Naive B cell (primary cell): ENCODE measurements at places on chromosomes 12 and 14. TPM values are rescaled to one million over a fixed set of nuclear protein-coding genes. Genes with fewer than 3 reads are reported as not detected.

Gene PLEK2
- polyA plus RNA-seq: not detected

GRCh38 chr12:5921966-5922899, 22.8 kb downstream of the ANO2 start:
- H3K27me3 ChIP-seq: peaks cover 8% of the 10 kb centered on the region
- no peak overlapping the region for H3K27ac ChIP-seq
- no peak overlapping the region for H3K4me3 ChIP-seq
- H3K36me3 ChIP-seq: no peaks in the 10 kb centered on the region

Gene COX6A1
- polyA plus RNA-seq: 846 TPM

Gene CD27
- polyA plus RNA-seq: 6.5 TPM

- H3K36me3 ChIP-seq: no peaks in the 10 kb centered on the region
- H3K27ac ChIP-seq: no peak overlapping the region
- H3K4me3 ChIP-seq: no peak overlapping the region
- no peak for DNase-seq
Measured at GRCh38 chr14:48125654-48126053, 450.2 kb upstream of the MDGA2 start.

GRCh38 chr12:87847147-87847546, 182.1 kb downstream of the C12orf50 start:
- H3K27ac ChIP-seq: peak overlapping the region; percentile 84
- H3K4me3 ChIP-seq: no peak overlapping the region
- H3K4me1 ChIP-seq: no peaks in the 10 kb centered on the region
- H3K27me3 ChIP-seq: peaks cover 10% of the 10 kb centered on the region

- H3K4me3 ChIP-seq: no peak overlapping the region
- H3K27ac ChIP-seq: no peak overlapping the region
- DNase-seq: no peak
- H3K27me3 ChIP-seq: peaks cover 16% of the 10 kb centered on the region
Measured at GRCh38 chr12:109817627-109818231, 15.5 kb downstream of the TRPV4 start.

GRCh38 chr14:22039938-22040780, 366.5 kb upstream of the OR4E1 start:
- peaks cover 4% of the 10 kb centered on the region for H3K4me1 ChIP-seq
- peak; percentile 12 for DNase-seq
- H3K36me3 ChIP-seq: no peaks in the 10 kb centered on the region
- H3K4me3 ChIP-seq: no peak overlapping the region

DNA sequence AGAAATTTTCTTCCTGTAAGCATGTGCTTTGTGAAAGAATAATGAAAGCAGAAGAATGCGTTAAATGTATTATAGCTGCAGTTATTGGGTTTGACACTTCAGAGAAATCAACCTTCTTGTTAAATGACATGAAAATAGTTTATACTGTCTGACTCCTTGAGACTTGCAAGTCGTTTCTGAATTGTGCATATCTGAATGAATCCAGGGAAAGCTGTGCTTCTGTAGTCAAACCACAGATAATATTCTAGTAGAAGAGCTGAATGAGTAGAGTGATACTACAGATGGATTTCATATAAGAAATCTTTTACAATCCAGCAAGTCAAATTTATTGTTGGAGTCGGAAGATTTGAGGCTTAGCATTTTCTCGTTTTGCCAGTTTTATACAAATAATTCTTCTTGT, 343.3 kb downstream of the RAD51B start:
- no peak overlapping the region for H3K4me3 ChIP-seq
- no peaks in the 10 kb centered on the region for H3K4me1 ChIP-seq
- H3K27me3 ChIP-seq: no peaks in the 10 kb centered on the region
- no peak for DNase-seq

DNA sequence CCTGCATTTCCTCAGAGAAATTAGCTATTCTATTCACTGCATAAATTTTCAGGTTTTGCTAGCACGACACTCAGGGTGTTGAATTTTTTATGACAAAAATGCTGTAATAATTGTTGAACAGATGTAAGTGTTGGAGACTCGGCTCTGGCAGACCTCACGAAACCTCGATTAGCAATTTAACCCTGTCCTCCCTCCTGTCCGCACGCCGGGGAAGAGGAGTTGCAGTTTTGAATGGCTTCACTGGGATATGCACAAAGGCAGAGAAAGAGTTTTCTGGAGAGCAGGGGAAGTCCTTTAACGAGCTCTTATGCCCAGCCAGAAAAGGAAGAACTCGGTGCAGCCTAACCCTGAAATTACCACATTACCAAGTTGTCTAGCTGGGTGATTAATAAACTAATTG, 661.1 kb downstream of the VRK1 start:
- H3K4me3 ChIP-seq: peak overlapping the region; percentile 80
- H3K4me1 ChIP-seq: peaks cover 8% of the 10 kb centered on the region
- peaks cover 11% of the 10 kb centered on the region for H3K27me3 ChIP-seq
- DNase-seq: no peak
- H3K36me3 ChIP-seq: no peaks in the 10 kb centered on the region

GRCh38 chr12:114480337-114481199, 74.6 kb upstream of the TBX5 start:
- peaks cover 8% of the 10 kb centered on the region for H3K36me3 ChIP-seq
- no peak for DNase-seq

DNA sequence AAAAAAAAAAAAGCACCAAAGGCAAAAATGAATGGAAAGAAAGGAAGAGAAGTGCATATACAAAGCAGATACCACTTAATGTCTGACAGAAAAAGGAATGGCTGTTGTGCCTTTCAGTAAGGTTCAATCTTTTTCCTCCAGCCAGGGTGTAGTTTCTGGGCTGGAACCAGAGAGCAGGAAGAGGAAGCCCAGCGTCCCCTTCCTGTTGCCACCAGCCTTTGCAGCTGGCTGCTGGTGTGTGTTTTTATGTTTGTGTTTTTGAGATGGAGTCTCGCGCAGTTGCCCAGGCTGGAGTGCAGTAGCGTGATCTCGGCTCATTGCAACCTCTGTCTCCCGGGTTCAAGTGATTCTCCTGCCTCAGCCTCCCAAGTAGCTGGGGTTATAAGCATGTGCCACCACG, 64.6 kb upstream of the LTA4H start:
- DNase-seq: no peak
- H3K4me1 ChIP-seq: peaks cover 39% of the 10 kb centered on the region

DNA sequence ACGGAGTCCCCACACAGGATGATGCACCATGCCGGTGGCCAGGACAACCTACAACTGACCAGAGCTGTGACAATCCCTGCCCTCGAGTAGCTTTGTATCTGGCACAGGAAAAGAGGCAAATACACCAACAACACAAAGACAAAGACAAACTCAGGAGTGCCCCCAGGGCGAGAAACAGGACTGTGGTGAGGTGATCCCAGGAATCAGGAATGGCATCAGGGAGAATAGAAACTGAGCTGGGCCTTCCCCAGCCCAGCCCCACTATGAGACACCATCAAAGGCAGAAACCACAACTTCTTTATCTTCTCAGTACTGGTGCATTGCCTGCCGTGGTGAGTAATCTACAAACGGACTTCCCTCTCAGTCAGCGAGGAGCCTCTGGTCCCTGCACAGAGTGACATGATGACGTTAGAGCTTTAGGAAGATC, 157.7 kb downstream of the TTC7B start:
- no peak overlapping the region for H3K27ac ChIP-seq
- no peak overlapping the region for H3K4me3 ChIP-seq
- H3K4me1 ChIP-seq: no peaks in the 10 kb centered on the region
- H3K27me3 ChIP-seq: no peaks in the 10 kb centered on the region

DNA sequence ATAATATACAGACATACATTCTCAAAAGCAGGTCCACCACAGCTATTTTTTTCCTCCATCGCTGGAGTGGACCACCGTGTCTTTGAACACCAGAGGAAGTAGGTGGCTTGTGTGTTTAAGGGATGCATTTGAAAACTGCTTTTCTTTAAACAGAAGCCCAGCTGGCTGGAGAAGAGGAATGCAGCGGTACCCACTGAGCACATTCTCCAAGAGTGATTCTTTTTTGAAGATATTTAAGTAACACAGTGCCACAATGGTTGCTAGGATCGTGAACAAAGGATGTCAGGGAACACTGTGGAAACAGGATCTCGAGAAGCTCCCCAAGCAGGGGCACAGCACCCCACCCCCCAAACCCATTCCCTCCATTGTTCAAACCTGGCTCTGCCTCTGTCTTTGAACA, 286.6 kb upstream of the PWP1 start:
- no peak overlapping the region for H3K27ac ChIP-seq
- no peak overlapping the region for H3K4me3 ChIP-seq
- DNase-seq: no peak
- H3K36me3 ChIP-seq: no peaks in the 10 kb centered on the region
- H3K27me3 ChIP-seq: no peaks in the 10 kb centered on the region

DNA sequence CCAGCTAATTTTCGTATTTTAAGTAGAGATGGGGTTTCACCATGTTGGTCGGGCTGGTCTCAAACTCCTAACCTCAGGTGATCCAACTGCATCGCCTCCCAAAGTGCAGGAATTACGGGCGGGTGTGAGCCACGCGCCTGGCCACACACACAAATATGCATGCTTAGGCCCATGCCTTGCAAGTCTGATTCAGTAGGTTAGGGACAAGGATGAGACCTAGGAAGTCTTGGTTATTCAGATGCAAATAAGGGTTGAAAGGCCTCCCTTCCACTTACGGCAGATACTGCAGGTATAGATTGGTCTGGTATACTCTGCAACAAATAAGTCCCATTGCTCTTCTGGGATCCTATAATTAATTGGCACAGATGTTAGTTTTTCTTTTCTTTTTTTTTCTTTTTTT, 32.9 kb downstream of the TXNRD1 start:
- H3K4me3 ChIP-seq: no peak overlapping the region
- no peak for DNase-seq
- H3K27ac ChIP-seq: no peak overlapping the region

Gene FOXA1
- not detected for polyA plus RNA-seq

Gene KRT77
- not detected for polyA plus RNA-seq

DNA sequence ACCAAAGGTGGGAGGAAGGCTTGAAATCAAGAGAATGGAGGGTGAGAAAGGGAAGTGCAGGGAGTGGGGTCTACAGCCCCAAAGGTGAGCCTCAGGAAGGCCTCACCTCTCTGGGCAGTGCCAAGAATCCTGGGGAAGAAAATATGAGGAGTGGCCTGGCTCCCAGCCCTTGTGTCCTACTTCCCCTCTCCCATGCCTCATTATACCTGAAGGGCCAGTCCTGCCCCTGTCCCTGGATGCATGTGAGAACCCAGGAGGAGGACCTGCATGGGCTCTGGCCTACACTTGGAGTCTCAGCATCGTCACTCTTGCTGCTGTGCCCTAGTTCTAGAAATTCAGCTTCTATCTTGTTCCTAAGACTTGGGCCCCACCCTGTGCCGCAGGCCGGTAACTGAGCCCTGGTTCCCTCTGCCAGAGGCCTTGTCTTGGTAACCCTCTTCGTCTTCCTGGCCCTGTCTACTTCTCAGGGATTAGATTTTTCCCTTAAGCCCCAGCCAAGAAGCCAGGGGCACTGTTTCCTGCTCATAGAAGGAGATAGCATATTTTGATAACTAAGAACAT, 10.9 kb upstream of the MYH7 start:
- no peak overlapping the region for H3K27ac ChIP-seq
- H3K4me3 ChIP-seq: no peak overlapping the region
- H3K36me3 ChIP-seq: no peaks in the 10 kb centered on the region
- H3K4me1 ChIP-seq: peaks cover 3% of the 10 kb centered on the region

Gene MIPOL1
- not detected for polyA plus RNA-seq

- DNase-seq: no peak
- H3K27ac ChIP-seq: no peak overlapping the region
- H3K27me3 ChIP-seq: peaks cover 34% of the 10 kb centered on the region
- no peaks in the 10 kb centered on the region for H3K36me3 ChIP-seq
- H3K4me3 ChIP-seq: no peak overlapping the region
Measured at GRCh38 chr14:96757456-96757855, 39.7 kb upstream of the VRK1 start.
